Glomerular endothelial cell (primary cell): ENCODE measurements at places on chromosomes 4 and X. TPM values are rescaled to one million over a fixed set of nuclear protein-coding genes. Genes with fewer than 3 reads are reported as not detected.

The MAP3K15 gene
- not detected in 2 replicates for total RNA-seq

The TCEAL7 gene
- 8.5 and 16.2 TPM in 2 replicates for total RNA-seq

The GLOD5 gene
- total RNA-seq, result not detected in 2 replicates

The BGN gene
- 5.9 and 166 TPM in 2 replicates for total RNA-seq

The EFNB1 gene
- 130 and 163 TPM in 2 replicates for total RNA-seq

The SPANXC gene
- not detected in 2 replicates for total RNA-seq

The BBS7 gene
- total RNA-seq, result 11.1 and 21.4 TPM in 2 replicates

The TRPC5OS gene
- total RNA-seq, result not detected in 2 replicates

The CDKL2 gene
- total RNA-seq, result 2.1 and 2.8 TPM in 2 replicates

The MXRA5 gene
- total RNA-seq, result 0.44 and 0.93 TPM in 2 replicates

The ZCCHC18 gene
- total RNA-seq, result 1.1 and 6.1 TPM in 2 replicates

The CCDC160 gene
- 0.41 TPM in 1 of 2 replicates, not detected in the other for total RNA-seq
